ENCODE measurements at places on chromosomes 16 and 17.

GRCh38 chr17:32933881-32934280 is 5.9 kb downstream of the TMEM98 start:
- no peak for DNase-seq

DNA sequence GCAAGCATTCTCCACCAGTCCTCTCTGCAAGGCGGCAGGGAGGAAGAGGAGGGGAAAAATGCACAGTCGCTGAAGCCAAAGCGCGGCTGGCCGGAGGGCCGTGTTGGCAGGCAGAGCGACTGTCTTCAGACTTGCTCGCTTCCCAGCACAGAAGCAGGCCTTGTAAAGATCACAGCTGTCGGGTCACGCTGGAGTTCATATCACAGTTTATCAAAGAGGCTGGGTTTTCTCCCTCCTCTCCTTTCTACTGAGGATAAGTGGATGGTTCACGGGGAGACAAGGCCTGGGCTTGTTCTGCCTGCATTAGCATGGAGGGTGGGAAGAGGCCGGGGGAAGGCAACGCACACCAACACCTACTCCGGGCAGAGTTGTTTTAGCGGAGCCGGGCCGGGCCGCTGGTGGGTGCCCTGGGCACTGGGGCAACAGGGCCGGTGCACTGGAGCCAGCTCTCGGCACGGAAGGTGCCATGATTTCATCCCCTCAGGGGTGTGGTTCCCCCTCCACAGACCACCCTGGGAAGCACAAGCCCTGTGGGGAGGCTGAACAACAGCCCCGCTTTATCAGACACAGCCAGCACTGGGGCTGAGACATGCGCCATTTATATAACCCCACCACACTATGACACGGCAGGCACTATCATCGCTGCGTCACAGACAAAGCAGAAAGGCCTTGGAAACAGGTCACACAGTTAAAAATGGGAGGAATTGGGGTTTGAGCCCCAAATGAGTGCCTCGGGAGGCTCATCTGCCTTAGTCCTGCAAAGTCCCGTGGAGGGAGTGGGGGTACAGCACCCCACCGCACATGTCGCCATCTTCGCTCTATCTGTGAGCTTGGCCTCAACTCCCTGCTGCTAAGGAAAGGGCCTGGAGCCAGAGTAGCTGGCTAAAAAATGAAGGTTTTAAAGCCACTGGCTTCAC is 40.3 kb upstream of the MTSS2 start:
- DNase-seq = no peak

GRCh38 chr16:57773019-57773418 is 29.3 kb downstream of the KIFC3 start:
- DNase-seq = no peak

DNA sequence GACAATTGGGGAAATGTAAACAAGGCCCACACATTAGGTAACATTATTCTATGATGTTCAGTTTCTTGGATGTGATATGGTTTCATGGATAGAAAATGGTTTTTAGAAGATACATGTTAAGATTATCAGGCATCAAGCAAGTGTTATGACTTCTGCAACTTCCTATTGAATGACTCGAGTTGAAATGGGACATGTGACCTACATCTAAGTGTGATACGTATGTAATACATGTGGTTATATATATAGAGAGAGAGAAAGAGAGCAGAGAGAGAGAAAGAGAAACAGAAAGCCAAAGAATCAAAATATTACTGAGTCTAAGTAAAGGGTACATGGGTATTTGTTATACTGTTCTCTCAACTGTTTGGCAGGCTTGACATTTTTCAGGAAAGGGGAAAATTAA is 1.7 kb downstream of the TMEM170A start:
- DNase-seq = no peak

DNA sequence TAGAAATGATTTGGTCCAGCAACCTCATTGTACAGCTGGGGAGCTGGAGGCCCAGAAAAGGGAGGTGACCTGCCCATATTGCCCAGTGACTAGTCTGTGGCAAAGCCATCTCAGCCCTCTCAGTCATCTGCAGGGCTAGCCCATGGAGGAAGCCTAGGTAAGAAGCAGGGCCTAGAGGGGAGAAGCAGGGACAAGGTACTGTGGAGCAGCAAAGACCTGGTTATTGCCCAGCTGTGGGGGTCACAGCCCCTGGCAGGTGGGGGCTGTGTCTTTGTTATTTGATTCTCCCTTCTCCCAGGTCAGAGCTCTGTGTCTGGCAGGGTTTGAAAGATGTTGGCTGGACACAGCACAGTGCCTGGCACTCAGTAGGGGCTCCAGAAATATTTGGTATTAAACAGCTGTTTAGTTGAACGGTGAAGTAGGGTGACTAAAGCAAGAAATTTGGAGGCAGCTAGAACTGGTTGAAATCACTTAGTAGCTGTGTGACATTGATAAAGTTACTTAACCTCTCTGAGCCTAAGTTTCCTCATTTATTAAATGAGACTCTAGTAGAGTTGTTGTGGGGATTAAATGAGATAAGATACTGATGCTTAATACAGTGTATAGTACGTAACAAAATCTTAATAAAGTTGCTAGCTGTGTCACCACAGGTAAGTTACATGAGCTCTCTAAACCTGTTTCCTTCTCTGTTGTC is 17.3 kb downstream of the CCR7 start:
- DNase-seq = no peak

GRCh38 chr16:18039931-18040330 is 296.6 kb downstream of the NPIPA8 start:
- DNase-seq = no peak

DNA sequence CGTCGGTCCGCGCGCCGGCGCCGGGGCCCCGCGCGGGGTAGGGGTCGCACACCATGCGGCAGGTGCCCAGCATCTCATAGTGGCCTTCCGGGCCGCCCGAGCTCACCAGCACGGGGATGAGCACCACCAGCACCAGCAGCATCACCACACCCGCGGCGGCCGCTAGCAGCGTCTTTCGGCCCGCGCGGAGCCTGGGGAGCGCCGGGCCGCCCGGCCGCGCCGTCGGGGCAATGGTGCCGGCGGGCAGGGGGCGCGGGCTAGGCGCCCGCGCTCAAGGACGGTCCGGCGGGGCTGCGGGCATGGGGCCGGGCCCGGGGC is 237 bp downstream of the C1QL1 start:
- DNase-seq = no peak

GRCh38 chr16:87918866-87919680 is 17.3 kb downstream of the CA5A start:
- no peak for DNase-seq

DNA sequence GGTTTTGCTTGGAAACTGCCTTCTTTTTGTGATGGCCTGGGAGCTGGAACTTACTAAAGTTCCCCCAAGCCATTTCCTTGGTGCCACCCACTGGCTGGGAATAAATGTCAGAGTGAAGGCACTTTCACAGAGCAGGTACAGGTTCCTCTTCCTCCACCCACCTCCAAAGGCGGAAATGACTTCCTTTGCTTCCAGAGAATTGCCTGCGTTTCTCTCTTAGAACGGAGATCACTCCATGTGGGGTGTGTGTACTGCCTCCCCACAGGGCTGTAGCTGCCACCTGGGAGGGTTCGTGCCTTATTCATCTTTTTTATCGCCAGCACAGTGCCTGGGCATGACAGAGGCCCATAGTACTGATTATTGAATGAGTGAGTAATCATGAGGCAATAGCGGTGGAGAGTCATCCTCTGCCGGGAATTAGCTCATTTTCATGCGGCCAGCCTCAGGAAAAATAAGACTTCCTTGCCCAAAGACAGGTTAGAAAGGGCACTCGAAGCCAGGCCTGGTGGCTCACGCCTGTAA is 32.2 kb upstream of the HAS3 start:
- DNase-seq = no peak

DNA sequence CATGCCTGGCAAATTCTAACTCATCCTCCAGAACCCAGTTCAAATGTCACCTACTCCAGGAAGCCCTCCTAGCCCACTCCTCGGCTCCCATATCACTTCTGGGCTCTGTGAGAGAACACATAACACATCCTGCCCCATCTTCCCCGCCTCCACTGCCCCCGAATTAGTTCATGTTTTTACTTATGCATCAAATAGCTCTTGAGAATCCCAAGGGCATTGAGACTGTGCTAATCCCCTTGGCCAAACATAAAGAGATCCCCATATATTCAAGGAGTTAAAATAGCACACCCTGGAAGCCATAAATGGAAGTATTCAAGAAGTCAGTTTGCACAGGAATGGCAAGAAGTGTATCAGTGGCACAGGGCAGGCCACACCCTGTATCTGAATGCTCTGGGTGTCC is 2.0 kb upstream of the CREBBP start:
- DNase-seq = no peak

- DNase-seq = no peak
Measured at GRCh38 chr17:66304304-66305174, 2.1 kb downstream of the PRKCA start.

Data from stimulated activated naive CD8-positive, alpha-beta T cell treated with anti-CD3 and anti-CD28 coated beads, Interleukin-15, Interleukin-2, amounts not matched to agents 100 U/mL and 50 U/mL, for 24 hours (primary cell).